Pancreas (tissue), 10 donors: ENCODE measurements at places on chromosomes 4 and X. TPM values are rescaled to one million over a fixed set of nuclear protein-coding genes. Genes with fewer than 3 reads are reported as not detected.

Gene PACRGL
- total RNA-seq, result 4.8 TPM

Gene UGT8
- 5.9 TPM for total RNA-seq

Gene NEIL3
- not detected for total RNA-seq

Gene TAF7L
- not detected for total RNA-seq

Gene PPARGC1A
- total RNA-seq, result 8.2 TPM

Gene PABPC4L
- 0.06 TPM for total RNA-seq

Gene CUL4B
- 24.6 TPM for total RNA-seq

Gene CLGN
- 0.65 TPM for total RNA-seq

Gene SPANXB1
- not detected for total RNA-seq

Gene PNMA5
- not detected for total RNA-seq

Gene ZNF732
- 0.09 TPM for total RNA-seq

Gene YIPF7
- not detected for total RNA-seq

Gene FGFBP2
- not detected for total RNA-seq

Gene SMIM20
- total RNA-seq, result 18.1 TPM

Gene NALF2
- total RNA-seq, result 1.5 TPM

Gene UBE2K
- 29.3 TPM for total RNA-seq

Gene ZNF630
- total RNA-seq, result 2.0 TPM

Gene NWD2
- not detected for total RNA-seq

Gene CHRDL1
- 1.0 TPM for total RNA-seq

Gene ZCCHC18
- total RNA-seq, result 0.16 TPM

Gene GPR119
- total RNA-seq, result 3.3 TPM

Gene CASP3
- 3.6 TPM for total RNA-seq

Gene MXRA5
- 3.6 TPM for total RNA-seq

Gene LRRC66
- total RNA-seq, result 0.19 TPM

Gene MAGEA2B
- not detected for total RNA-seq

Gene CXorf49
- not detected for total RNA-seq

Gene CLDN34
- 0.19 TPM for total RNA-seq

Gene FMR1NB
- total RNA-seq, result not detected

Gene GASK1B
- 11.4 TPM for total RNA-seq

Gene CORIN
- 0.23 TPM for total RNA-seq

Gene HTR2C
- not detected for total RNA-seq
